ENCODE measurements at places on chromosomes 2 and 18. TPM values are rescaled to one million over a fixed set of nuclear protein-coding genes. Genes with fewer than 3 reads are reported as not detected.
A peak's percentile ranks its signal among the peaks of the same experiment; 100 is the strongest.

The HOXD4 gene
- not detected for total RNA-seq

The SULT1C4 gene
- total RNA-seq, result not detected

GRCh38 chr2:191526536-191526935 lies 151.4 kb upstream of the NABP1 start:
- DNase-seq, result no peak

The DCC gene
- 0.03 TPM for total RNA-seq

DNA sequence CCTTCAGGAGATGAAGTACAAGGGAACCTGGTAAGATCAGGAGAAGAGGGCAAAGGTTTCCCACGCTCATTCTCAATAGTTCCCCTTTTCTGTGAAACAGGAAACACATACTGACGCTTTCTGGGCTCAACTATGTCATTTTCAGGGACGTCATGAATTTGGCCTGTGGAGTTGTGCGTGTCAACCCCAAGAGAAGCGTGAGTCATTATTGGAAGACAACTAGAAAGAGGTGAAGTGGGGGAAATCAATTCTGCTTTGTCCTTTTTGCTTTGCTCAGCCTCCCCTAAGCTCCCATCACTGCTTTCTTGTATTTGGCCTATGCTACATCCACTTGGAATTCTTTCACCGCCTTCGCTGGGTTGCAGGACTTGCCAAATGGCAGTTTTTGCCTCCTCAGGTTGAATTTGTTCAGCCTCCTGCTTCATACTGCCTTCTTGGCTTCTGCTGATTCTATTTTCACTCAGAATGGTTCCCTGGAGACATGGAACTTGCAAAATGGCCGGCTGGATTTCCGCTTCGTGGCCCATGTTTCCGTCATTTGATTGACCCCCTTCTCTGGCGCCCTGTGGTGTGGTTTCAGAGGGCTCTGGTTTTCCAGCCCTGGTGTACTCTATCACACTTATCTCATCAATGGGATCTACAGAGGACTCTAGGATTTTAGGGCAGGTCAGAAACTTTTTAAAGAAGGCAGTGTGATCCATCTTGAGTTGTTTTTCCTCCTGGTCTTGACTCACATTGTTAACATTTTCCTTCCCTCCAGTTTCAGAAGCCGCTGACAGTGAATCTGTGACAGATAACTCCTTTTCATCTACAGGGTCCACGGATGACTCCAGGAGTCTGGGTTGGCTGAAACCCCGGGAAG lies 93.3 kb downstream of the ALPK2 start:
- no peak for DNase-seq

DNA sequence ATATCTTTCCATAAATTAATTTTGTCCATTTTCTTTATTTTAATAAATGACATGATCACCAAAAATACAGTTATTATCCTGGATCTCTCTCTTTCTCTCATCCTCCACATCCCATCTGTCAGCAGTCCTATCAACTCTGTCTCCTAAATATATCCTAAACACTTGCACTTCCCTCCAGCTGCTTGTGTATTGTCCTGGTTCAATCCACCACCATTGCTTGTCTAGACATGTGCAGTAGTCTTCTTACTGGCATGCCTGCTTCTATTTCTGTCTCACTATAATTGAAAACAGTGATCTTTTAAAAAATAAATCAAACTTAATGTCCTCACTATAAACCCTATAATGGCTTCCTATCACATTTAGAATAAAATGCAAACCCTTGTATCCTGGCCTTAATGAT lies 2168.6 kb upstream of the PIK3C3 start:
- DNase-seq, result no peak

GRCh38 chr18:8516371-8517250 lies 92.6 kb upstream of the RAB12 start:
- no peak for DNase-seq

- no peak for DNase-seq
Observed at GRCh38 chr18:11884396-11885030, 23.6 kb downstream of the MPPE1 start.

DNA sequence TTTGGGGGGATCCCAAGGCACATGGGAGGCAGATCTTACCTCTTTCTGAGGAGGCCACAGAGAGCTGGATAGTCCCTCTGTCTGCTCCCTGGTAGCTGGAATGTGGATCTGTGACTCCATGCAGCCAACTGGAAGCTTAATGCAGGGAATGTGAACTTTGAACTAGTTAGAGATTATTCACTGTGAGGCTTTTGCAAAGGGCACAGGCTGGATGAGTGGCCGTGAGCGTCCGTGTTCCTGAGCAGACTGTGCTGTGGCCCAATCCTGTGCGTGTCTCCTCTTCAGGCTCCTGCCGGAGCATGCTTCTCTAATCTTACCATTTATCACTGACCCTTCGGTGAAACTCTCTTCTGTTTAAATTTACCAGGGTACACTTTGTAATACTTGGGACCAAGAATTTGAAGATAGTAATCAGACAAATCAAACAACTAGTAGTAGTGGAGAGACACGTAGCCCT lies 187.6 kb downstream of the PTPRM start:
- DNase-seq, result no peak

DNA sequence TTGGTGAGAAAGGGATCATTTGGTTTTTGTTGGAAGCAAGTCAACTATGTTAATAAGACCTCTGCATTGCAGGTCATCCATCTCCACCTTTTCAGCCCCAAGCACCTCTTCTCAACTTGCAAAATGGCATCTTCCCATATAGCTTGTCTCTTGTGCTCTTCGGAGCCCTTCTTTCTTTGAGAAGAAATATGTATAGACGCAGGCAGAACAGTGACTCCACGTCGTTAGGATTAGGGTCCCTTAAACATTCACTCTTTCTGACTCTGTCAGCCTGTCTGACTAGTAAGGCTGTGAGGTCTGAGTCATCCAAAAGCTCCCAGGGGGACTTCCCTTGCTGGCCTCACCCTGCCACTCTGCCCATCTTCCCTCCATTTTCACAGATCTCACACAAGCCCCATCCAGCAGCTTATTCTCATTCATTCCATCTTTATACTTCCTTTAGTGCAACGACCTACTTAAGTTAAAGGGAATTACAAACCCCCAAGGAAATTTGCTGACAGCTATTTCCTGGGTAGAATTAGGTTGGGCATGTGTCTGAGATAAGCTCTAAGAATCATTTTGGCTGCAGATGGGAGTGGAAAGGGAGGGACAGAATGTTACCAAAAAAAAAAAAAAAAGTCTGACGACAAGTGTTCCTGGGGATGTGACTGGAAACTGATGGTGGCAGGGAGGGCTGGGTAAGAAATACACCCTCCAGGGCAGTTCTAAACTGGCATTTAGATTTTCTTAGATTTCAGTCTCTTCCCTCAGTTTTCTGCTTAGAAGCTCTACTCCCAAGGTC lies 37.7 kb upstream of the MEX3C start:
- DNase-seq, result peak; percentile 17

DNA sequence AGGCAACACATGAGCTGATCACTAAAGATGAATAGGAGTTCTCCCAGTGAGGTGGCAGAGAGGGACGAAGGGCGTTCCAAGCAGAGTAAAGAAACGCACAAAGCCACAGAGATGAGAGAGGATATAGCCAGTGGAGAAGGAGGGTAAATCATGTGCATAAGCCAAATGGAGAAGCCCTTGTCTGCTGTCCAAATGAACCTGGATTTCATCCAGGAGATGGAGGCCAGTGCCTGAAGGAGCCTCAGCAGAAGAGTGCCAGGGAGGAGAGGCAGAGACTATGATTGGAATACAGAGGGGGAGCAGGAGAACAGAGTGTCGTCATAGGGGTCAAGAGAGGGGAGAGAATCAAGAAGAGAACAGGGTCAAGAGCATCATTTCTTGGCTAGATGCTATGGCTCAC lies 48.9 kb upstream of the STPG4 start:
- DNase-seq, result no peak

DNA sequence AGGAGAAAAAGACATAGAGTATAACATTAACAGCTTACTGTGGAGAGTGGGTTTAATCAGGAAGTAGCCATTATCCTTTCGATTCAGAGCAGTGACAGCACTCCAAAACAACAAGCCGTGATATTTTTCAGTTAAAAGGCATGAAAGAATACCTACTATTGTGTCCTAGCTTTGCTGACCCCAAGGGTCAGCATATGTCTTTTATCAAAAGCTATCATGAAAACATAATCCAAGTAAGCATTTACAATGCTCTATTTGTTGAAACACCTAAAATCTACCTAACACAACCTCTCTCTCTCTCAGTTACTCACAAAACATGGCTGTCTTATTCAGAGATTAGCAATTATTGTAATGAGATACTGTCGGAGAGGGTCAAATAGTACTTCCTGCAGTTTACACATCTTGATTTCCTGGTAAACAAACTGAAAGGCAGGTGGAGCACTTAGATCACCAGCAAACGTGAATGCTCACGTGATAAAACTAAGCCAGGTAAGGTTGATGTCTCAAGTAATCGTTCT lies 100.0 kb downstream of the BAZ2B start:
- DNase-seq, result peak; percentile 16

GRCh38 chr18:49364821-49365220 lies 95.6 kb downstream of the DYM start:
- no peak for DNase-seq

DNA sequence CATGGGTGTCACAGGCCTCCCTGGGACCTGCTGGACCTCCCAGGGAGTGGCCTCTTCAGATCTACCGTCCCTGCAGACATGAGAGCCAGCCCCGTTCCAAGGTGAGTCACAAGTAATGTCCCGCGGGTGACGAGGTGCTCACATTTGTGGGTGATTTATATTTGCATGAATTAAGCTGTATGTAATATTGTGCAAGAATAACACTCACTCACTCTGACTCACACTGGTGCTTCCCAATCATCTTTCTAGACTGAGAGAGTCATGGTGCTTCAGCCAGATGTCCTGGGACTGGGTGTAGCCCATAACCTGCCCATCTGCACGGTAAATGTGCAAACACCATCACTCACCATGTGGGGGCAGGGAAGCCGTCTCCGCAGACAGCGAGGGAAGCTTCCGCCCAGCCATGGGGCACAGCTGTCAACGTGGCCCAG lies 347.5 kb upstream of the SALL3 start:
- peak; percentile 6 for DNase-seq

- no peak for DNase-seq
Observed at GRCh38 chr2:194706179-194706578, 950.8 kb upstream of the SLC39A10 start.

GRCh38 chr2:70709275-70710037 lies 58.5 kb downstream of the ADD2 start:
- no peak for DNase-seq

DNA sequence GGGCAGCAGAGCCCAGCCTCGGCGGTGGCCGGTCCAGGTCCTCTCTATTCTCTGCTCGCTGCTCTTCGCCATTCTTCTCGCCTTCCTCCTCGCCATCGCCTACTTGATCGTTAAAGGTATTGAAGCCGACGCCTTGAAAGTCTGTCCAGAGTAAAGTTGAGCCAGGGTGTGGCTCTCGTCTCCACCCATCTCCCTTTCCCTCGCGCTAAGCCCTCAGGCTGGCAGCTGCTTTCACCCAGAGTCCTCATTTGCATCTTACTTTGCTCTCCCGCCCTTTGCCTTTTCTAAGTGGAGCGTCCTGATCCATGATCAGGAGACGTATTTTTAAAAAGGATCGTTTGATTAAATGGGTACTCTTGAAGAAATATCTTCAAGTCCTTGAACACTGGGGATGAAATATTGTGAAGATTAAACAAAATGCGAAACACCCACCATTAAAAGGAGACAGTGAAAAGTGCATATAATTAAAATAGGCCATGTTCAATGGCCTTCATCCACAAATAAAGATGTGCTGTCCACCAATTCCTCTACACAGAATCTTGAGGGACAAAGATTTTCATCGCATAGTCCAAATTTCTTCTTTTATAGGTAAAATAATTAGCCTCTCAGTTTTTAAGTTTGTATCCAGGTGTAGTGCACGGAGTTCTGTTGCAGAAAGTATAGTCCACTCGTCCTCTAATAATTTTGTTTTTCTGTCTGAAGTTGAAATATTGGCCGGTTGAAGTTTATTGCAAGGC lies 657 bp downstream of the ARL6IP6 start:
- peak; percentile 75 for DNase-seq

GRCh38 chr2:120066800-120067547 lies 54.1 kb downstream of the EPB41L5 start:
- peak; percentile 46 for DNase-seq

DNA sequence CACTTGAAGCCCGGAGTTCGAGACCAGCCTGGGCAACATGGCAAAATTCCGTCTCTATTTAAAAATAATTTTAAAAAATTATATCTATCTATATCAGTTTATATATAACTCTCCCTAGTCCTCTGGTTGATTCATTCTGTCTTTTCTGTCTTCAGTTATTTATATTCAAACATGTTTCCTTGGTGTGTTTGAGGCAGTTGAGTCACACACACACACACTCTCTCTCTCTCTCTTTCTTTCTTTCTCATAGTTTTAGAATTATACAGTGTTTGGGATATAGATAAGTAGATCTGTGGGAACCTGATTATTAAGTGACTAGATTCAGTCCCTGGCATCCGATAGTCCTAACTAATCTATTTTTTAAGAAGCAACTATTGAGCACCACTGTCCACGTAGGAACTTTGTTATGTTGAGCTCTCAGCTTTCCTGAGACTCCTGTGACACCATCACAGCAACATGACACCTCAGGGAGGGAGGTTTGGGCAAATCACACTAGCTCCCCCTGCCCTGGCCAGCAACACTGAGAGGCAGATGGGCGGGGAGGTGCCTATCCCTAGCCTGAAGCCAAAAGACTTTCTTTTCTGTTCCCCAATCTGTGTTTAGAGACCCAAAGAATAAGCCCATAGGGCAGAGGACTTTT lies 482.7 kb downstream of the DLGAP1 start:
- DNase-seq, result no peak

DNA sequence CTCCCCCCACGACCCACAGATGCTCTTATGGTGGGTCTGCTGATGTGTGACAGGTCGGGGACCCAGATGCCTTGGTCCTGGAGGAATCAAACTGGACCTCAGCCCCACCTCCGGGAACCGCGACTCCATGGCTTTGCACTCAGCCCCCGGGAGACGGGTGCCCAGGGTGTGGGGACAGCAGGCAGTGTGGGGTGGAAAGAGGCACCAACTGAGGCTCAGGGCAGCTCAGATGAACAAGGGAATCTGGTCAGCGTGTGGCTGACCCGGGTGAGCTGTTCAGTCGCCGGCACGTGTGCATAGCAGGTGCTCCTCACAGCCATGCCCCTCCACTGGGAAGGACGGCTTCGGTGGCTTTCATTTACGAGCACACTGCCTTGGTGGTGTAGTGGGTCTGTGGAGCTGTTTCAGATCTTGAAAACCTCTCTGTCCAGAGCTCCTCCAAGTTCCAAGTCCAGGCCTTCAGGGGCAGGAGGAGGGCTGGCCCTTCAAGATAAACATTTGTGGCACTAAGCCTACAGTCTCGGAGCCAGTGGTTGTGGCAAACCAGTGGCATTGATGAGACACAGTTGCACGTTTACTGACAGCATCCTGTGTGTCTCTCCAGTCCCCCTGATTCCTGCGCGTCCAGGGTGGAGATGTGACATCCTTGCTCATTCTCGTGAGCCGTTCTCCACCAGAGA lies 471.2 kb upstream of the HS6ST1 start:
- no peak for DNase-seq

All from NCI-H460 (cell line).